H1 (cell line): ENCODE measurements at places on chromosomes 4 and X. TPM values are rescaled to one million over a fixed set of nuclear protein-coding genes. Genes with fewer than 3 reads are reported as not detected.

- DNase-seq = no peak
- no peaks in the 10 kb centered on the region for H3K27me3 ChIP-seq
- no peak overlapping the region for H3K27ac ChIP-seq
- no peak overlapping the region for H3K4me3 ChIP-seq
- H3K4me1 ChIP-seq = no peaks in the 10 kb centered on the region
These were observed 19.0 kb upstream of the DCX start for GRCh38 chrX:111431001-111431400.

- no peak overlapping the region for H3K4me3 ChIP-seq
- no peaks in the 10 kb centered on the region for H3K27me3 ChIP-seq
- H3K36me3 ChIP-seq = peaks cover 26% of the 10 kb centered on the region
- no peaks in the 10 kb centered on the region for H3K4me1 ChIP-seq
These were observed 18.6 kb downstream of the CTBP1 start for GRCh38 chr4:1230316-1230715.

DNA sequence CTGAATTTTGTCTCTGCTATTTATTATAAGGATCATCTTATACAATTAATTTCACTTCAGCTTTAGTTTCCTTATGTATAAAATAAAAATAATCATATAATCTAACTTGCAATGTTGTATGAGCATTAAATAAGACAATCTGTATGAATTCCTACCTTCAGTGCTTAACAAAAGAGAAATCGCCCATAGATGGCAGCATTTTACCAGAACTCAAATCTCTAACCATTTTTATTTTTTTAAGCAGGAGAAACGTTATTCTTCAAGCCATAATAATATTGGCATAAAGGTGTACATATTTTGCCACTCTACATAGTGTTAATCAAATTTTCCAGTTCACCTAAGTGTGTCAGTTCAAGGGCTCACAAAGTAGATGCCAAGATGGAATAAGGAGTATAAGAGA lies 78.8 kb downstream of the TMEM47 start:
- DNase-seq = no peak
- no peaks in the 10 kb centered on the region for H3K27me3 ChIP-seq
- no peaks in the 10 kb centered on the region for H3K4me1 ChIP-seq
- H3K27ac ChIP-seq = no peak overlapping the region

DNA sequence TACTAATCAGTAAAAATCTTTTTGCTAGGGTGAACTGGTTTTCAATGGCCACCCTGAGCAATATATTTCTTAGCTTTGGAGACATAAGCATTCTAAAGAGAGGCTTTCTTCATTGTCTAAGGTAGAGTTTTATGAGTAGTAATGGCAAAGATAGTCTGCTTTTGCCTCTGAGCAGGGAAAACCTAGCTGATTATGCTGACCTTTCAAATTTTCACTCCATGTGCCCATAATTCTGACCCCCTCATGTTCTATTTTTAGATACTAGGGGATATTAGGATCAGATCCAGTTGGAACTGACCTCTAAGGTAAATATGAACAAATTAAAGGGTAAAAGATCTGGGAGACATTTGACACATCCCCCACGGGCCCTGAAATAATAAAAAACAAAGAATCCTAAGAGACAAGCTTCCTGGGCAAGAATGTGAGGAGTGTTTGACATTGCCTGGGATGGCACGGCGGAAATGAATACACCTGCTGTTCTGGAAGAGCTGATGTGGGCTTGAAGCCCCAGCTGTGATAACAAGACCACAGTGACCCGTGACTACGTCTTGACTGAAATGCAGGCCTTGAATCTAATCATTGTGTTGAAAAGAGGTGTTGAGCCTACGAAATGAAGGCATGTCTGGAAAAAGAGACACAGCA lies 392.1 kb upstream of the FRG1 start:
- no peaks in the 10 kb centered on the region for H3K27me3 ChIP-seq
- no peak overlapping the region for H3K27ac ChIP-seq
- no peak overlapping the region for H3K4me3 ChIP-seq

GRCh38 chr4:26206339-26206738 lies 114.5 kb upstream of the RBPJ start:
- no peaks in the 10 kb centered on the region for H3K36me3 ChIP-seq
- no peak overlapping the region for H3K4me3 ChIP-seq
- no peak for DNase-seq
- no peaks in the 10 kb centered on the region for H3K27me3 ChIP-seq
- no peak overlapping the region for H3K27ac ChIP-seq

DNA sequence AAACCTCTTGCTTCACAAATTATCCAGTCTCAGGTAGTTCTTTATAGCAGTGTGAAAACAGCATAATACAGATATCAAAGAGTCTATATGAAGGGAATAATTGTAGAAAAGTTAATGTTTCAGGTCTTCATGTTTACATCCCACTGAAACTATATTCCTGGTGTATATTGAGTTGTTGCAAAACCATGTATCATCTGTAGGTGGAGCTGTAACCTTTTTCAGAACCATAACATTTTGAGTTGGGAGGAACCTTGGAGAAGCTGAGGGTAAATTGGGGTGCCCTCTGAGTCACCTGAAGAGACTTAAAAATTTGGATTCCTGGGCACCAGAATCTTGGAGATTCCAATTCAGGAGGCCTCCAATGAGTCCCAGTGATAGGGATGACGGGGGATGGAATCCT lies 51.9 kb upstream of the TAPT1 start:
- no peak overlapping the region for H3K4me3 ChIP-seq
- no peak for DNase-seq
- no peaks in the 10 kb centered on the region for H3K27me3 ChIP-seq
- no peak overlapping the region for H3K27ac ChIP-seq

DNA sequence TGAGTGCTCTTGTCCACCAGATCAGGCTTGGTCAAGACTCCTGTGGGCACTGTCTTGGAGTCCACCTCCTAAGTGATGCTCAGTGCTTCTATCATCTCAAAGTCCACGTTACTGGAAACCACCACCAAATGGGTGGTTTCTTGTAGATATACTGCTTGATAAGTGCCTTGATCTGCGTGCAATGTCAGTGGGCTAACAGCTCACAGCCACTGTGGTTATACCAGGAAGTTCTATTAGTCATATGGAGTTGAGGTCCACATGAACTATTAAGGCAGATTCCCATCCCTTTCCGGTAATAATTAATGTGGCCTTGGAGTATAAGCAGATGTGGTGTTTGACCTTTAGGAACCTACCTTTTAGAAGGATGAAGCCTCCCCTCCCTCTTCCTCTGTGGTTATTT lies 161.9 kb downstream of the ZNF518B start:
- H3K27me3 ChIP-seq = peaks cover 1% of the 10 kb centered on the region
- peaks cover 5% of the 10 kb centered on the region; the same call in 1 of the 2 replicates for H3K4me1 ChIP-seq
- H3K36me3 ChIP-seq = no peaks in the 10 kb centered on the region
- DNase-seq = no peak

- H3K27me3 ChIP-seq = no peaks in the 10 kb centered on the region
- no peak overlapping the region for H3K4me3 ChIP-seq
- no peak for DNase-seq
- no peak overlapping the region for H3K27ac ChIP-seq
- no peaks in the 10 kb centered on the region for H3K36me3 ChIP-seq
These were observed 170.1 kb downstream of the FRMPD4 start for GRCh38 chrX:12308420-12308819.

DNA sequence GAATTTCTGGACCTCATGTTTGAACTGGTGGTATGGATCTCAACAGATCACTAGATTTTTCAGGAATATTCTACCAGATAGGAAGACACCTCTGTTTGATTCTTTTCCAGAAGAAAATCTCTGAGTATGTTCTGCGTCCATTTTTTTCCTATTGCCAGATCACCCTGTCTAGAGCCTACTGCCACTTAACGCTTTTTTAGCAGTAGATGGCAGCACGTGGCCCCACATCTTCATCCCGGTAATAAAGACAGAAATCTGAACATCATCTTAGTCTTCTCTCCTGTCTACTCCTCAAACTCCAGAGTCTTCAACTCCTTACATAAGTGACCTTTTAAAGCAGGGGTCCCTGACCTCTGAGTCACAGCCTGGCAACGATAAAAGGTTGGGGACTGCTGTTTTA lies 184.7 kb downstream of the TMA16 start:
- DNase-seq = no peak
- H3K27ac ChIP-seq = no peak overlapping the region
- H3K27me3 ChIP-seq = no peaks in the 10 kb centered on the region
- no peaks in the 10 kb centered on the region for H3K4me1 ChIP-seq
- no peaks in the 10 kb centered on the region for H3K36me3 ChIP-seq
- H3K4me3 ChIP-seq = no peak overlapping the region

GRCh38 chr4:30912098-30912714 lies 192.0 kb downstream of the PCDH7 start:
- no peak overlapping the region for H3K27ac ChIP-seq
- H3K27me3 ChIP-seq = no peaks in the 10 kb centered on the region
- no peak overlapping the region for H3K4me3 ChIP-seq
- H3K36me3 ChIP-seq = no peaks in the 10 kb centered on the region
- H3K4me1 ChIP-seq = no peaks in the 10 kb centered on the region; the same call in 1 of the 2 replicates

- H3K27ac ChIP-seq = no peak overlapping the region
- peaks cover 8% of the 10 kb centered on the region for H3K4me1 ChIP-seq
- peaks cover 7% of the 10 kb centered on the region; the same call in 1 of the 2 replicates for H3K36me3 ChIP-seq
- no peaks in the 10 kb centered on the region for H3K27me3 ChIP-seq
These were observed 3.3 kb downstream of the PDLIM5 start for GRCh38 chr4:94455081-94455480.

DNA sequence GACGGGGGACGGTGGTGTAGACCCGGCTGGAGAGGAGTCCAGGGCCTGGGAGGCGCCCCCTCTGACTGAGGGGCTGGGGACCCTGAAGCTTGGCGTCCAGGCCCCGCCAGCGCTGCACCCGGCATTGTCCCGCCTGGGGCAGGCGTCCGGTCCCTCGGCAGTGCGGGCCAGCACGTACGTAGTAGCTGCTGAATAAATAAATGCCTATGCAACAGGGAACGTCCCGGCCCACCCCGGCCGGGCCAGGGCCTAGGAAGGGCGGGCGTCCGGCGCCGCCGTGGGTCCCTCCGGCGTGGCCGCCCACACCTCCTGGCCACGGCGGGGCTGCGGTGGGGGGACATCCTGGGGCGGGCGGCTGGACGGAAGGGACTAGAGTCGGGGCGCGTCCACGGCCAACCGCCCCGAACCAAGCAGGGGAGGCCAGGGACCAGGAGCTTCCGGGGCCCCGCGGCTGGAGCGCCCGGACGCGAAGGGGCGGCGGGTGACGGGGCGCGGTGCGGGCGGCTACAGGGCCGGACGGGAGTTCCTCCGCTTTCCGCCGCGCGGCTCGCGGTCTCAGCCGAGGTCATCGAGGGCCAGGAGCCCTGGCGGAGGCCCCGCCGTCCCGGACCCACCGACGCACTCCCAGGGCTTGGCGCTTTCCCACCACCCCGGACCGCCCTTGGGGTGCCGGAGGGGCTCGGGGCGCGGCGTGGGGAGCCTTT lies 886 bp upstream of the WWC2 start:
- H3K36me3 ChIP-seq = no peaks in the 10 kb centered on the region
- peaks cover 17% of the 10 kb centered on the region for H3K4me1 ChIP-seq
- no peaks in the 10 kb centered on the region for H3K27me3 ChIP-seq
- peak overlapping the region; percentile 77 for H3K4me3 ChIP-seq

DNA sequence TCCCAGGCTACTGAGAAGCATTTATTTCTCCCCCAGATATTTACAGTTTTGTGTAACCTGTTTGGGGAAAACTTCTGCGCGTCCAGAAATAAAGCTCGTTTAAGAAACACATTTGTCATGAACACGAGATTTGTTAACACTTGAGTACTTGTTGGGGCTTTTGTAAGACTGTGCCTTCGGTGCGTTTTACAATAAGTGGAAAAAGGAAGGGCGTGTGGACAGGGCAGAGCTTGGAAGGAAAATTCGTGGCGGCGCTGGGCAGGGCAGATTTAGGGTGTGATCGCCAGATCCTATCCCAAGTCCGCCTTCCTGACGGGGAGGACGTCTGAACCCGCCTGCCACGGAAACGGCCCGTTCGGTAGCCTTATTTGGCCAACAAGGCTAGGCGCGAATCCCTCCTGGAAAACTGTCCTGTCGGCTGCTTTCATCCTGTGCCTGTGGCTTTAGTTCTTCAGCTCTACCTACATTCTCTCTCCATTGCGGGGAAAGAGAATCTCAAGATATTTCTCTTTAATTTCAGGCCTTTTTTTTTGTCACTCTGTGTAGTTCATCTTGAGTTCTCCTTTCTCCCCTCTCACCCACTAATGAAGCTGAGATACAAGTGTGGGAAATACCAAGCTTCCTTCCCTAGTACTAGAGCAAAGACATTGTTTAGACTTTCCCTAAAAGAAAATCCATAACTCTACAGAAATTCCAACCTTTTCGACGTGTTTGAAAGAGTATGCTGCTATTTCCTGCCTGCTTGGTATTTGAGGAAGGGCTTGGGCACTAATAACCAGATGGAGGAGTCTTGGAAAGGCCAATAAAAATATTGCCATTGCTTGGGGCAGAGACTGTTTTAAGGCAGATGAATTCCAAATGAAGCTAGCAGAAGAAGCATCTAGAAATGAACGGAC lies 982 bp downstream of the PDLIM5 start:
- H3K27me3 ChIP-seq = no peaks in the 10 kb centered on the region
- H3K27ac ChIP-seq = peak overlapping the region; percentile 12; the same call in 1 of the 2 replicates
- H3K36me3 ChIP-seq = no peaks in the 10 kb centered on the region; the same call in 1 of the 2 replicates
- H3K4me3 ChIP-seq = peak overlapping the region; percentile 91

GRCh38 chrX:44314259-44314734 lies 29.2 kb downstream of the EFHC2 start:
- no peaks in the 10 kb centered on the region for H3K4me1 ChIP-seq
- no peak overlapping the region for H3K27ac ChIP-seq
- H3K36me3 ChIP-seq = no peaks in the 10 kb centered on the region
- DNase-seq = no peak
- no peak overlapping the region for H3K4me3 ChIP-seq

GRCh38 chr4:13865871-13866669 lies 238.5 kb upstream of the BOD1L1 start:
- no peaks in the 10 kb centered on the region for H3K36me3 ChIP-seq
- H3K27ac ChIP-seq = no peak overlapping the region
- DNase-seq = no peak
- no peaks in the 10 kb centered on the region for H3K27me3 ChIP-seq

GRCh38 chrX:74344280-74344622 lies 40.3 kb downstream of the ZCCHC13 start:
- no peak overlapping the region for H3K27ac ChIP-seq
- no peaks in the 10 kb centered on the region for H3K36me3 ChIP-seq
- H3K4me1 ChIP-seq = no peaks in the 10 kb centered on the region
- H3K27me3 ChIP-seq = no peaks in the 10 kb centered on the region
- no peak for DNase-seq

DNA sequence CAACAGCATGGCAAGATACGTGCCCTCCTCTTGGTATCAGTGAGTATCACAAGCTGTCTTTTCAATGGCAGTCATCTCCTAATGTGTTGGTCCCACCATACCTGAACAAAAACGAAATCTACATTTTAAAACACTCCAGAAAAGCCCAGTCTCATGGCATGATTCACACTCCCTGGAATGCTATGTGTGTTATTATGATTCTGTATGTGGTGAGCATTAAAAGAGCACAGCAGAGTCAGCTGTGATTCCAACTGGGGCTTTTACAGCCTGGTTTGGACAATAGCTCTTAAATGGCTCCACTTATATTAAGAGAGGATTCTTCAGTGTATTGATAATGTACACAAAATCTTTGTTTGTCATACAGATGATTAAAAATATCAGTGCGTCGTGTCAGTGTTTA lies 274.1 kb upstream of the GK2 start:
- H3K27ac ChIP-seq = no peak overlapping the region
- H3K4me1 ChIP-seq = peaks cover 3% of the 10 kb centered on the region; the same call in 1 of the 2 replicates
- DNase-seq = no peak
- no peaks in the 10 kb centered on the region for H3K27me3 ChIP-seq

GRCh38 chrX:41781500-41781899 lies 57.5 kb downstream of the GPR82 start:
- no peak overlapping the region for H3K27ac ChIP-seq
- H3K27me3 ChIP-seq = no peaks in the 10 kb centered on the region
- H3K4me3 ChIP-seq = no peak overlapping the region
- H3K4me1 ChIP-seq = no peaks in the 10 kb centered on the region
- DNase-seq = no peak

Gene SYTL4
- 0.09 and 0.11 TPM in 2 replicates for polyA plus RNA-seq

Gene CYLC1
- not detected in 2 replicates for polyA plus RNA-seq

Gene ADD1
- 113 and 219 TPM in 2 replicates for polyA plus RNA-seq

Gene PHOX2B
- not detected in 2 replicates for polyA plus RNA-seq

Gene AFP
- polyA plus RNA-seq = 3.4 and 6.1 TPM in 2 replicates

Gene BMX
- not detected in 2 replicates for polyA plus RNA-seq

Gene CAPN6
- polyA plus RNA-seq = 4.5 and 5.3 TPM in 2 replicates
